ENCODE measurements at places on chromosomes 4 and X.

GRCh38 chr4:89906777-89907521, 12.3 kb downstream of the MMRN1 start:
- no peak for DNase-seq

DNA sequence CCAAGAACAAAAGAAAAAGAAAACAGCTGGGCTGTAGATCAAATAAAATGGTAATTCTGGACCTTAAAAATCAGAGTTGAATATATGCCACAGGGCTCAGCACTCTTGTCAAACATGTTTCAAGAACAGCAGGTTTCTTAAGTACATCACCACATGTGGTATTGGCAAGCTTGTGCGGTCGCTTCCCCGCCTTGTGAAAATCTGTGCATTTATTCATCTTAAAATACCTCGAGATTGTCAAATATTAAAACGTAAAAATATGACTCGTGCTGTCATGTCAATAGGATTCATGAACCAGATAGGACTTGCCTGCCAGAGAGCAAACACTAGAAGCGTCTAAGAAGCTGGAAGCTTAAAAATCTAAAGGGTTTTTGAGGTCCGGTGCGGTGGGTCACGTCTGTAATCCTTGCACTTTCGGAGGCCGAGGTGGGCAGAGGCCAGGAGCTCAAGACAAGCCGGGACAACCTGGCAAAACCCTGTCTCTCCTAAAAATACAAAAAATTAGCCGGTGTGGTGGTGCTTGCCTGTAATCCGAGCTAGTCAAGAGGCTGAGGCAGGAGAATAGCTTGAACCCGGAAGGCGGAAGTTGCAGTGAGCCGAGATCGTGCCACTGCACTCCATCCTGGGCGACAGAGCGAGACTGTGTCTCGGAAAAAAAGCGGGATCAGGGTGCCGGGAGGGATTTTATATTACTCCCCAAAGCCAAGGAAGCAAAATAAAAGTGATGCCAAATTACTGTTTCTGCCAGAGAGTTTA, 40.2 kb upstream of the TMEM154 start:
- DNase-seq = no peak

DNA sequence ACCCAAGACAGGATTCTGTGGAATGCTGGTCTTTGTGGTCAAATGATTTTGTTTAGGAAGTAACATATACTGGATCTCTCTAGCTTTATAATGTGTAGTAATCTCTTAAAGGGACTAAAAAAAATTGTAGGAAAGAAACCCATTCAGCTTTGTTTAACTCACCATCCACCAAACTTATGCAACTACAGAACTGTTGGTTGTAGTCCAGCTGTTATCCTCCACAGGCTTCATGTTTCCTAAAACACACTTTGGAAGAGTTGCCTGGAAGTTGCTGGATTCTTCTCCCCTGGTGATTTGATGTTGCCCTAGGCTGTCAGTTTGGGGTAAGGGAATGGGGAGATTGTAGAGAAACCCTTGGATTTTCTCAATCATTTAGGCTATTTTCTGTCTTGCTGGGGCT, 89.3 kb downstream of the RLIM start:
- no peak for DNase-seq

DNA sequence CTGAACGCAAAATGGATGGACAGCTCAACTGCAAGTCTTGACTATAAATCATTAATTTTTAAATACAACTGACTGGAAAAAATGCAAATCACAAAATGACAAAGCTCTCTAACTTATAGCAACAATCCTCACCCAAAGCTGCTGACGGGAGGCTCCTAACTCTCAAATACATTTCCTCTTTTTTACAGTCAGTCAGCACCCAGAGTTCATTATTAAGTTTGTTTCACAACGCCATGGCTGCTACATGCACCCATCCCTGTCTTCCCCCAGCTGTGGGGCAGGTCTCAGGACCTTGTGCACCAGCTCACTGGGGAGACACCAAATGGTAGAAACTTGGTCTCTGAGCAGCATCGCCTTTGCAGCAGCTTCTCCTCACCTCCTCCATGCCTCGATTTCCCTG, 97.6 kb downstream of the SLC34A2 start:
- DNase-seq = no peak

DNA sequence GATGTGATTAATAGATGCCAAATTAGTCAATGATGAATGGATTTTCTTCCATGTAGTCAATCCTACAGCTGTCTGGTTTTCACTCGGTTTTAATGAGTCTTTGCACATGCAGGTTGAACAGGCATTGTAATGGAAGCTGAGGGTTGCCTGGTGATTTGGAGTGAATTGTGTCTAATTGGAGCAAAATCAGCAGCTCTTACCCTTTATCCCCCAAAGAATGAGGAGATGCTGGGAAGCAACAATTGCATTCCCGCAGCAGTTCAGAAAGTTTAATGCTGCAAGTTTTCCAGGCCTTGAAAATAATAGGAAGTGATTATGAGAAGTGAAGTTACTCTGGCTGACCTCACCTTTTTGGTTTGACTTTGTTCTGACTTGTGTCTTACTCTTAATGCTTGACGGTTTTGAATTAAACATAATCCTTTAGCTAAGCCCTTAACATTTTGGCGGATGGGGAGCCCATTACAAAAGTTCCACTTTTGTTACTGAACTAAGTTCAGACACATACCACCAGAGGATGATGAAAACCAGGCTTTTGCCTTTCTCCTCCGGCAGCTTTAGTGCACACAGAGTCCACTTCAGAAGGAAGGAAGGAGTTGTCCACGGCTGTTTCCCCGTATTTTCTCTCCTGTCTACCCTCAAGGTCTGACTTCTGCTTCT, 78.8 kb upstream of the TBC1D9 start:
- DNase-seq = no peak

GRCh38 chr4:123317211-123317610, 79.4 kb upstream of the SPRY1 start:
- DNase-seq = no peak

DNA sequence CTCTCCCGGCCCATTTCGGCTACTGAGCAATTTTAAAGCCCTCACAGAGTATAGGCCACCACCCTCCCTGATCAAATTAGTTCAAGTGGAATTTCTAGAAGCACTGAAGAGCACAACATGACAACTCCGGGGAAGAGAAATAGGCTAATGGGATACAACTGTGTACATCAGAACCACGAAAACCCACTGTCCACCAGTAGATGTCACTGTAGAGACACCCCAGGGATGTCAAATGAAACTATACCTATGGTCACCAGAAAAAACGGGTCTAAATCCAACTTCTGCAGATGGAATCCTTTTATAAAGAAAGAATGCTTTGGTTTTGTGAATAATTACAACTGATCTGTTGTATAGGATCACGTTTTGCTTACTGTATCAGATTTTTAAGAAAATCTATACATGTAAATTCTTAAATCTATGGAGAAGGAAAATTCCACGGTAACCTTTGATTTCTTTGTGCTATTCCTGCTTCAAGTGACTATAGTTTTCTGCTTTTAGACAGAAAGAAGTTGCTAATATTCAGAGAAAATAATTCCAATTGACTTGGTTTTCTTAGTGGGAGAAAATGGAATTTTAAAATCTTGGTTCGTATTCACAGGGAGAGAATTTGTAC, 29.5 kb upstream of the MAP3K15 start:
- peak; percentile 1 for DNase-seq

DNA sequence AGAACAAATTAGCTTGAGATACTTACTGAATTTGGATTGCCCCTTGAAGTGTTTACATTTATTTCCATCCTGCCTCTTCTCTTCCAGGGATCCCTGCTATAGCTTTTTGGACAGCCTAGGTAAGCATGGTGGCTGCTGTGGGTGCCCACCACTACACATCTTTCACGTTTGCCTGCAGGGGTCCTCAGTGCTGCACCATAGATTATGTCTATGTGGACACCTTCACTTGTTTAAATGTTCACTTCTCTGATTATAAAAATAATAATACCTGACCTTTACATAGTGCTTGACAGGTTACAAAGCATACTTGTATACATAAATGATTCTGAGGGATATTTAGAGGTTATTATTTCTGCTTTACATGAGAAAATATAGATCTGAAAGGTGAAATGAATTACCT, 67.9 kb upstream of the SLC4A4 start:
- DNase-seq = no peak

DNA sequence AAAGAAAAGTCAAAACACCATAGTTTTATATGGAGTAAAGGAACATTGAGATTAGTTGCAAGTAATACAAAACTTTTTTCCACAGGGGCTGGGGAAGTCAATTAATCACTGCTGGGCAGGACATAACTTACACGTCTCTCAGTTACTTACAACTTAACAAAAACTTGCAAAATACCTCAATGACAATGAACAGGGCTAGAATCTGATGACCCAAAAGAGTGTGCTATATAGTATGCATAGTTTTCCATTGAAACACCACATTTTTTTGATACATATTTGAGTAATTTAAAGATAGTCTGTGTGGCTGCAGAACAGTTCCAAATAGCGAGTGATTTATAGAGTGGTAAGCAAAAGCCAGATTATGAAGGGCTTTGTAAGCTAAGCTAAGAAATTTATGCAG, 172.3 kb upstream of the TRPC5 start:
- no peak for DNase-seq

GRCh38 chr4:138693526-138693925, 322.1 kb upstream of the NOCT start:
- DNase-seq = no peak

DNA sequence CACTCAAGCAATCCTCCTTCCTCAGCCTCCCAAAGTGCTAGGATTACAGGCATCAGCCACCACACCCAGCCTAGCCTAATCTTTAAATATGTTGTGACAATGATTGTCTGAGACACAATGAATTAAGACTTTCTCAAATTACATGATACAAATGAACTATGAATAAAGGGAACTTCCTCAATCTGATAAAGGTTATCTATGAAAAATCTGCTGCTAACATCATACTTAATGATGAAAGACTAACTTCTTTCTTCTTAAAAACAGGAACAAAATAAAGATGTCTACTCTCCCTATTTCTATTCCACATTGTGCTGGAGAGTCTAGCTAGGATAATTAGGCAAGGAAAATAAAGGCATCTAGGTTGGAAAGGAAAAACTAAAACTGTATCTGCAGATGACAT, 60.0 kb downstream of the PDHA1 start:
- DNase-seq = no peak

- DNase-seq = no peak
These were observed 23.5 kb upstream of the NFKB1 start for GRCh38 chr4:102477657-102478056.

GRCh38 chr4:6439120-6439762, 33.2 kb downstream of the PPP2R2C start:
- no peak for DNase-seq

GRCh38 chrX:118730500-118731247, 3.3 kb downstream of the IL13RA1 start:
- DNase-seq = no peak

DNA sequence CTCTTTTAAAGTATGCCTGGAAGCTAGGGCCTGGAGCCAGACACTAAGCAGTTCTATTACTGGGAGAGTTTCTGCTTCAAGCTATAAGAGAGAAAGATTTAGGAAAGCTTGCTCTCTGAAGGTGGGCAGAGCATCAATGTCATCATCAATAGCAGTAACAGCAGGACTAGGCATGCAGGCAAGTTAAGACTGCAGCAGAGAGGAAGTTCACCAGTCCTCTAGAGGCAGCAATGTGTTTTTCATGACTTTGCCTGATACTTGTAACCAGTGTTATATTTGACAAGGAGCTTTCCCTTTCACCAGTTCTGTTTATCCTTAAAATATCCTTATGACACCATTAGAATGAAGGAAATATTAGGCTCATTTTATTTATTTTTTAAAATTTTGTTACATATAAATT, 237.9 kb downstream of the KCTD8 start:
- DNase-seq = no peak

- no peak for DNase-seq
These were observed 347.8 kb upstream of the PITX2 start for GRCh38 chr4:110970642-110971041.

- no peak for DNase-seq
These were observed 216.0 kb upstream of the FTHL17 start for GRCh38 chrX:31287861-31288260.

GRCh38 chrX:44012484-44013096, 39.4 kb upstream of the NDP start:
- DNase-seq = no peak

- no peak for DNase-seq
These were observed 30.9 kb downstream of the RNF212 start for GRCh38 chr4:1082215-1083182.

- no peak for DNase-seq
These were observed 90.4 kb downstream of the PHKA2 start for GRCh38 chrX:18893536-18893935.

- no peak for DNase-seq
These were observed 38.5 kb downstream of the RPS6KA3 start for GRCh38 chrX:20228245-20228644.

GRCh38 chrX:41002026-41002425, 83.2 kb upstream of the USP9X start:
- DNase-seq = no peak

DNA sequence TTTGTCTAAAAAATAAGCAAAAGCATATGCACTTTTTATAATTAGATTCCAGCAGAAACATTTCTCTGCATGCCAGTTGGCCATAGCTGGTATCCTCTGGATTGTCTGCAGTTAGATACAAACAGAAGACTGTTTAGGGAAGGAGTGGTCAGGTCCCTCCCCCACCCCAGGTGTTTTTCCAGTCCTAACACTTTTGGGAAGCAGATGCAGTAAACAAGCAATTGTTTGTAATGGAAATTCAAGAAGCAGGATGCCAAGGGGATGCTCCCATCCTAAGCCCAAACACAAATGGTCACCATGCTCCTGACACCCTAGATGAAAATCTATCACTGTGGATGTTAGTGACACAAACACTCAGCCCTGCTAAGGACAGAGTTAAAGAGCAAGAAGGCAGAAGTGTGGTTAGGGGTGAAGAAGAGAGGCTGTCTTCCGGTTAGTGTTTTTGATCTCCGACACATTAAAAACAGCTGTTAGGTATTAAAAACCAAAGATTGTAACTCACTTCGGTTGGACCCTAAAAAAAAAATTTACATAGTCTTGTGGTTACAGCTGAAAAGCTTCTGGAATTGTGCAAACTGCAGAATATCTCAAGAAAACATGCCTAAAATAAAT, 7.9 kb downstream of the LEF1 start:
- no peak for DNase-seq

DNA sequence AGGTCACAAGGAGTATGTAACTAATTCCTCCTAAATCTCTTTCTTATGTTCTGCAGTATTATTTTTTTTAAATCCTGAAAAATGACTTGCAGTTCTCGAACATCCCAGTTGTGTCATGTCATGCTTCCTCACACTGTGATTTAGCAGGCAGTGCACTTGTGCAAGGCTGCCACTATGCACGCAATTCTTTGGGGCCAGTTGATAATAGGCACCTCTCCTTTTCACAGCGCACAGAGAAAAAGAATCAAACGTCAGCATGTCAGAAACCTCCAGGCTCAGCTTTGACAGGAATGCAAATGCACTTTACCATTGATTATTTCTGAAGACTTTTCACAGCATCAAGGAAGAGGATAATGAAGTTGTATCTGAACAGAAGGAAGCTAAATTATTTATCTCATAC, 62.9 kb downstream of the FGF13 start:
- DNase-seq = no peak

GRCh38 chr4:11805842-11806241, 377.1 kb upstream of the HS3ST1 start:
- DNase-seq = no peak

GRCh38 chrX:103635436-103635835, 6.7 kb downstream of the TCEAL1 start:
- DNase-seq = no peak
